ENCODE measurements at places on chromosomes 12 and 14. TPM values are rescaled to one million over a fixed set of nuclear protein-coding genes. Genes with fewer than 3 reads are reported as not detected.

DNA sequence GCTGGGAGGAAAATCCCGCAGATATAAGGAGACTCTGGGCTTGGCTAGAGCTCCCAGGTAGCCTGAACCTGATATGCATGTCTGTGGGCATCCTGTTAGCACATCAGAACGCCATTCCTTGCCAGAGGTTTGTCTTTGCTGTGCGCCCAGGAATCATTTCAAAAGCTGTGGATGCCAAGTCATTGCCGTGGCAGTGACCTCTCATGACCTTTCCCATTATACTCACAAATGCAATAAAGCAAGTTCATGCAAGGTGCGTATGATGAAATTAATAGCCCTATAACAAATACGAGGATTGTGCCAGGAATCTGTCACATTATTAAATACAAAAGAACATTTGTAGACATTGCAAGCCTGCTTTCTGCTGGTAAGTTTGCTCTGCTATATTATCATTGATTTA is 229.1 kb upstream of the PELI2 start:
- H3K27me3 ChIP-seq = peaks cover 15% of the 10 kb centered on the region
- DNase-seq = no peak
- H3K27ac ChIP-seq = no peak overlapping the region
- H3K4me1 ChIP-seq = peaks cover 6% of the 10 kb centered on the region

- peaks cover 15% of the 10 kb centered on the region for H3K27me3 ChIP-seq
- H3K36me3 ChIP-seq = no peaks in the 10 kb centered on the region
- H3K4me1 ChIP-seq = peaks cover 10% of the 10 kb centered on the region
- H3K27ac ChIP-seq = no peak overlapping the region
- peak overlapping the region; percentile 30 for H3K4me3 ChIP-seq
- no peak for DNase-seq
Measured at GRCh38 chr12:52007158-52007921, 594 bp downstream of the TAMALIN start.

DNA sequence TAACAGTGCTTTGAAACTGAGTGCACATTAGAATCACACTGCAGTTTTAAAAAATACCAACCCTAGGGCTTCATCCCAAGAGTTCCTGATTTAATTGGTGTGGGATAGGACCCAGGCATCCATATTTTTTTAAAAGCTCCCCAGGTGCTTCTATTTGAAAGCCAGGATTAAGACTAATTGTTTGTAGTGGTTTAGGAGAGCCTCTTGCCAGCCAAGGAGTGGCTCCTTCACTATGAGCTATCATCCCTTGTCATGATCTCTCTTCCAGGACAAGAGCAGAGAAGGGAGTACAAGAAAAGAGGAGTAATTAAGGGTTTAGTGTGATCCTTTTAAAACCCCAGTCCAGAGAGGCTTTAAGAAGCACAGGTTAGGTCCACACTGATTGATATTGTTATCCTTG is 178.0 kb downstream of the CAND1 start:
- peaks cover 10% of the 10 kb centered on the region for H3K4me1 ChIP-seq
- H3K27ac ChIP-seq = no peak overlapping the region
- peaks cover 2% of the 10 kb centered on the region for H3K27me3 ChIP-seq
- no peaks in the 10 kb centered on the region for H3K36me3 ChIP-seq
- no peak overlapping the region for H3K4me3 ChIP-seq
- DNase-seq = no peak

GRCh38 chr12:124259154-124260066 is 35.5 kb upstream of the RFLNA start:
- DNase-seq = no peak
- no peaks in the 10 kb centered on the region for H3K4me1 ChIP-seq
- H3K4me3 ChIP-seq = no peak overlapping the region
- H3K27me3 ChIP-seq = peaks cover 65% of the 10 kb centered on the region

DNA sequence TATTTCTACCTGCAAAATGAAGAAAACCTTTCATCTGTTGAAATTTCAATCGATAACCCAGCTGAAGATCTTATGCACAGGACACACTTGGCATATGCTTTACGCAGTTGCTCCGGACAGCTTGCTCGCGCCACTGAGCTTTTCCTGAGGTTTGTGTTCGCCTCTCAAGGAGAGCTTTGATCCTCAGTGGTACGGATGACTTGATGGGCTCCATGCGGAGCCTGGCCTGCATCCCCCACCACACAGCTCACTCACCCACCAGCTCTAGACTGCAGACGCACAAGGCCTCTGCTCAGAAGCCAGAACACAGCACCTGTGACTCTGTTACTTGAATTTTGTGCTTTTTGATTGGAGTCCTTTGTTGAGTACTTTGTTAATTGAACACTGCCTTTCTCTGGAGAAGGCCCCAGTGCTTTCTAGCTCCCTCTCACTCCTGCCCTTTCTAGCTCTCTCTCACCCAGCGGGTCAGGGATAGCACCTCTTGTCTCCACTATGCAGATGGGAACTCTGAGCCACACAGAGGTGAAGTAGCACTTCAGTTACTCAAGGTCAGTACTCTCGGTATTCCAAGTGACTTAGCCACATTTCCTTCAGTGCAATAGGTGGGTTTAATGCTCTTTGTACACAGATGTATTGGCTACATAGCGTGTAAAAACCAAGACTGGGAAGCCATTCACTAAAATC is 52.1 kb downstream of the TBC1D30 start:
- peaks cover 27% of the 10 kb centered on the region for H3K27me3 ChIP-seq
- DNase-seq = no peak
- no peak overlapping the region for H3K4me3 ChIP-seq
- H3K4me1 ChIP-seq = no peaks in the 10 kb centered on the region
- no peaks in the 10 kb centered on the region for H3K36me3 ChIP-seq

Gene FLVCR2
- 0.27 TPM for total RNA-seq

GRCh38 chr12:77601069-77601468 is 229.6 kb upstream of the NAV3 start:
- H3K36me3 ChIP-seq = no peaks in the 10 kb centered on the region
- no peak for DNase-seq
- no peak overlapping the region for H3K4me3 ChIP-seq

GRCh38 chr12:11969437-11970154 is 101.1 kb upstream of the BCL2L14 start:
- H3K4me3 ChIP-seq = no peak overlapping the region
- DNase-seq = no peak
- H3K27me3 ChIP-seq = peaks cover 46% of the 10 kb centered on the region

Gene CHPT1
- 36.8 TPM for total RNA-seq

DNA sequence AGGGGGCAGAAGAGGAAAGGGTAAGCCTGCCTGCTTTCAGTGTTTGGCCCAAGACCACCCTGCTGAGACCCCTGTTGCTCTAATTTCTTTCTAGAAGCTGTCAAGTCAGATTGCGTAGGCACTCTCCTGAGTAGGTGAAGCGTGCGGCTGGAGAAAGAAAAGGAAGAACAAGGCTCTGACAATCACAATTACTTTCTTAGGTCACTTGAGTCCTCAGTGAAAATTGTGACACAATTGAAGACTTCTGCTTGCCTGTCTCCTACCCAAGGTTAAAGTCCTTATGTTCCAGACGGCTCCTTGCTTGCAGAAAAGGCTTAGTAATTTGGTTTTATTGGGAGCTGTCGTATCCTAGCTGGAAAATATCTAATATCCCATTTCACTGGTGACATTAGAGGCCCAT is 721 bp upstream of the CTSG start:
- no peaks in the 10 kb centered on the region for H3K27me3 ChIP-seq
- H3K27ac ChIP-seq = no peak overlapping the region
- DNase-seq = no peak
- no peaks in the 10 kb centered on the region for H3K36me3 ChIP-seq
- no peaks in the 10 kb centered on the region for H3K4me1 ChIP-seq
- no peak overlapping the region for H3K4me3 ChIP-seq

DNA sequence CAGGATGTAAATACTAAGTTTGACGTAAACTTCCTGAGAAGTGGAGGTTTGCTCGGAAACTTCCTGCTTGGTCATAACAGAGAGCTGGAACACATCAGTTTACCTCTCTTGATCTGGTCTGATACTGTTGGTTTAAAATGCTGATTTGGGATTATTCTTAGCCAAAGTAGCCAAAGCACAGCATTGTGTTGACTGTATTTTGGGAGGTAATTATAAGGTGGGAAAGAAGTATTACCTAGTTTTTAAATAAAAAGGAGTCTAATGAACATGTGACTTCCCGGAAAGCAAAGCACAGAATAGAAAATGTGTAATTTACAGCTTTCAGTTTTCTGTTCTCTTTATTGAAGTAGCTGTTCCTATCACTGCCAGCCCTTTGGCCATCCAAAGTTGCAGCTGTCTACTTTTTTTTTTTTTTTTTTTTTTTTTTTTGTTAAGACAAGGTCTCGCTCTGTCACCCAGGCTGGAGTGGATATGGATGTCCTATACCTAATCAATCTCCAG is 52.2 kb upstream of the SRP54 start:
- no peaks in the 10 kb centered on the region for H3K36me3 ChIP-seq
- no peak for DNase-seq
- no peak overlapping the region for H3K27ac ChIP-seq
- no peaks in the 10 kb centered on the region for H3K27me3 ChIP-seq
- no peak overlapping the region for H3K4me3 ChIP-seq
- H3K4me1 ChIP-seq = peaks cover 19% of the 10 kb centered on the region

GRCh38 chr12:8913702-8914032 is 642 bp upstream of the PHC1 start:
- no peak for DNase-seq
- peak overlapping the region; percentile 91 for H3K27ac ChIP-seq
- peaks cover 25% of the 10 kb centered on the region for H3K4me1 ChIP-seq

Gene RNASE12
- total RNA-seq = not detected

- DNase-seq = no peak
- peaks cover 28% of the 10 kb centered on the region for H3K4me1 ChIP-seq
- no peak overlapping the region for H3K27ac ChIP-seq
- no peaks in the 10 kb centered on the region for H3K36me3 ChIP-seq
Measured at GRCh38 chr12:3222979-3223378, 145.8 kb downstream of the TSPAN9 start.

GRCh38 chr14:24055971-24056799 is 4.4 kb downstream of the CARMIL3 start:
- no peak for DNase-seq
- H3K27ac ChIP-seq = no peak overlapping the region
- H3K4me1 ChIP-seq = peaks cover 9% of the 10 kb centered on the region
- H3K4me3 ChIP-seq = no peak overlapping the region

Gene DACT1
- total RNA-seq = 4.7 TPM

Gene CLEC7A
- total RNA-seq = not detected

Gene PTHLH
- 0.37 TPM for total RNA-seq

Gene DAO
- total RNA-seq = not detected

- no peak for DNase-seq
- no peaks in the 10 kb centered on the region for H3K36me3 ChIP-seq
- no peak overlapping the region for H3K27ac ChIP-seq
- peaks cover 5% of the 10 kb centered on the region for H3K27me3 ChIP-seq
- no peaks in the 10 kb centered on the region for H3K4me1 ChIP-seq
Measured at GRCh38 chr14:91835197-91835919, 32.0 kb downstream of the TC2N start.

DNA sequence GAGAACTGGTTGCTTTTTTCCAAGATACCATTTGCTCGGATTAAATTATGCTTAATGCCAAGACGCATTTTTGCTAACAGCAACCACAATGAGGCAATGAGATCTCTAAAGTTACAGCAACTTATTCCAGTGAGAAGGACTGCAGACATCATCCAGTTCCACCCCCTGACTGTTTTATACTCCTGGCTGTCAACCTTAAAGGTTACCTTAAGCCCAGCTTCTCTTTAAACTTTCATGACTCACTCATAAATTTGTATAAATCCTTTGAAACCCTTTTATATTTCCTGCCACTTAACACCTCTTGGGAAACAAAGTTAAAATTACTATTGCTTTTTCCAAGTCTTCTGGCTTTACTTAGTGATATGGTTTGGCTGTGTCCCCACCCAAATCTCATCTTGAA is 80.2 kb downstream of the TMTC1 start:
- H3K4me1 ChIP-seq = no peaks in the 10 kb centered on the region
- H3K4me3 ChIP-seq = no peak overlapping the region
- H3K27ac ChIP-seq = no peak overlapping the region
- no peaks in the 10 kb centered on the region for H3K36me3 ChIP-seq
- no peak for DNase-seq

- H3K4me1 ChIP-seq = peaks cover 20% of the 10 kb centered on the region
- no peak for DNase-seq
- peaks cover 8% of the 10 kb centered on the region for H3K27me3 ChIP-seq
- no peaks in the 10 kb centered on the region for H3K36me3 ChIP-seq
Measured at GRCh38 chr12:121170611-121171260, 38.1 kb downstream of the P2RX7 start.

DNA sequence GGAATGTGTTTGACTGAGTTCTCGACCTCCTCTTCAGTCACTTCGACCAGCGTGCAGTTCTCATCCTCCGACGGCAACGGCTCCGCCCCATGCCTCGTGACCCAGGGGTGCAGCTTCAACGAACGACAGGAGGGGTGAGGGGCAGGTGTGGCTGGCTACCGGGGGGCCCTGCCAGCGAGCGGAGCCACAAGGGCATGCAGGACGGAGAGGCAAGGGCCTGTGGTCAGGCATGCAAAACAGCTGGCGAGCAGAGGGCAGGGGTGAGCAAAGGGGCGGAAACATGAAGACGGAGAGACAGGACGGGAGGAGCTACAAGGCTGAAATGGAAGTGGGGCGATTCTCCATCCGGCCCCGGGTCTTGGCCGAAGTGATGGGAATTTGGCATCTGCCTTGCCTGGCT is 38.7 kb downstream of the P2RX4 start:
- no peak overlapping the region for H3K4me3 ChIP-seq
- H3K27ac ChIP-seq = no peak overlapping the region
- DNase-seq = no peak
- peaks cover 22% of the 10 kb centered on the region for H3K36me3 ChIP-seq

- H3K4me3 ChIP-seq = peak overlapping the region; percentile 47
- peaks cover 10% of the 10 kb centered on the region for H3K36me3 ChIP-seq
- H3K27me3 ChIP-seq = no peaks in the 10 kb centered on the region
Measured at GRCh38 chr12:65632131-65632855, 192.0 kb upstream of the HMGA2 start.

Gene MGST1
- total RNA-seq = 411 TPM

Gene SIRT4
- 1.2 TPM for total RNA-seq

DNA sequence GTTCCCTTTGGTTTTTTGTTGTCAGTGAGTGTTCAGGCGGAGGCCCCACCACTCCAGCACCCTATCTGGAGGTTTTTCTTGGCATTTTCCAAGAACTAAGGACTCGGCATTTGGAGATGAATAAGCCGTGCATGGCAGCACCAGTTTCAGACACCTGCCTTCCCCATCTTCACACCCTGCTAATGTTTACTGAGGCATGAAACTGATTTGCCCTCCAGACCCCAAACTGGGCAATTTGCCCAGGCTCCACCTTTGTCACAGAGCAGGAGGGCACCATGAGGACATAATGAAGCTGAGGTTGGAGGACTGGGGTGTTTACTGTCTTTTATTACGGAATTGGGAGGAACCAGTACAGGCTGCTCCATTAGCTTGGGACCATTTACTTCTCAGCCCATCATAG is 113.4 kb downstream of the LGMN start:
- no peaks in the 10 kb centered on the region for H3K27me3 ChIP-seq
- peaks cover under 1% of the 10 kb centered on the region for H3K36me3 ChIP-seq
- DNase-seq = no peak
- H3K4me3 ChIP-seq = no peak overlapping the region

Gene SLIRP
- 196 TPM for total RNA-seq

Gene SELPLG
- 8.1 TPM for total RNA-seq

DNA sequence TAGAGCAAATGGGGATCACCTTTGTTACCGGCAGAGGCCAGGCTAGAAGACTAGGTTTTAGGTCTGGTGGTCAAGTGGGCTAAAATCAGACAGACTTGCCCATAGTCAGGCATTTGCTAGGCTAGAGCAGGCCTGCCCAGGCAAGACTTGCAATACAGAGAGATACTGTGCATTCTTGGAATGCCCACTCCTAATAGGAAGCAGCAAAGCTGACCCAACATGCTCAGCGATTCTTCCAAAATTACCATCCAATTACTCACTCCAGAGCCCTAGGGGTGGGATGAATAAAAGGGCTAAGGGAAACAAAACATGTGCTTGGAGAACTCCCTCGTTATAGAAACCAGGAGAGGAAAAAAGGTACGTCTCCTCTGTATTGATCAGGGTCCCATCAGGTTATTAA is 187.8 kb upstream of the AMIGO2 start:
- peaks cover 2% of the 10 kb centered on the region for H3K27me3 ChIP-seq
- peak; percentile 25 for DNase-seq
- peaks cover 11% of the 10 kb centered on the region for H3K36me3 ChIP-seq
